ENCODE measurements at places on chromosomes 3 and 15.
A peak's percentile ranks its signal among the peaks of the same experiment; 100 is the strongest.

- DNase-seq = peak; percentile 85
Measured at GRCh38 chr3:179898024-179898423, 138.7 kb downstream of the PEX5L start.

- no peak for DNase-seq
Measured at GRCh38 chr3:170589113-170589512, 3.2 kb upstream of the SLC7A14 start.

GRCh38 chr3:31878231-31878838 is 102.7 kb downstream of the OSBPL10 start:
- peak; percentile 22 for DNase-seq

- no peak for DNase-seq
Measured at GRCh38 chr3:73611176-73611575, 13.6 kb downstream of the PDZRN3 start.

DNA sequence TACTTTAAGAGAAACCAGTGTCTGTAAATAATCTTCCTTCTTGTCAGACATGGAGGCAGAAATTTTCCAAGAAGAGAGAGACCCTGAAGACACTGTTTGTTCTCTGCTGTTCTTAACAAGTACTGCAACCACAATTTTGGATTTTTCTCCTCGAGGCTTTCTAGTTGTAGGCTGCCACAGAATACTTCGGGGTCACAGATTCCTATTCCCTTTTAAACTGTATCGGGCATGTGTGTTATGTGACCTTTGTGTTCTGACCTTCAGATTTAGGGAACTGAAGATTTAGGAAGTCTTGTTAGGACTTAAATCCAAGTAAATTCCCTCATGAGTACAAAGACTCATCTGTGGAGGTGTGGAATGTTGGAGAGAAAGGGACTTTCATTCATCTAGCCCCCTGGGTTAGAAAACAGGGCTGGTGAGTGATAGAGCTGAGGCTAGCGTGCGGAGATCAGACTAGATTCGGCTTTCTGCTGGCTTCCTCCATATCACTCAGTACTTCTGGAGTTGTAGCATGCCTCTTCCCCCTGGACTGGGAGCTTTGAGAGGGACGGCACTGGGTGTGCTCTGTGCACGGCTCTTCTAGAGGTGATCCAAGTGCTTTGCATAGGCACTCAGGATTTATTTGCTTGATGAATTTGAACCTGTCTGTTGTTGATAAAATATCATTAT is 237.0 kb downstream of the LPP start:
- DNase-seq = no peak

- no peak for DNase-seq
Measured at GRCh38 chr3:41569632-41570305, 370.5 kb downstream of the CTNNB1 start.

GRCh38 chr3:46883830-46884185 is 6.3 kb downstream of the PTH1R start:
- DNase-seq = no peak

DNA sequence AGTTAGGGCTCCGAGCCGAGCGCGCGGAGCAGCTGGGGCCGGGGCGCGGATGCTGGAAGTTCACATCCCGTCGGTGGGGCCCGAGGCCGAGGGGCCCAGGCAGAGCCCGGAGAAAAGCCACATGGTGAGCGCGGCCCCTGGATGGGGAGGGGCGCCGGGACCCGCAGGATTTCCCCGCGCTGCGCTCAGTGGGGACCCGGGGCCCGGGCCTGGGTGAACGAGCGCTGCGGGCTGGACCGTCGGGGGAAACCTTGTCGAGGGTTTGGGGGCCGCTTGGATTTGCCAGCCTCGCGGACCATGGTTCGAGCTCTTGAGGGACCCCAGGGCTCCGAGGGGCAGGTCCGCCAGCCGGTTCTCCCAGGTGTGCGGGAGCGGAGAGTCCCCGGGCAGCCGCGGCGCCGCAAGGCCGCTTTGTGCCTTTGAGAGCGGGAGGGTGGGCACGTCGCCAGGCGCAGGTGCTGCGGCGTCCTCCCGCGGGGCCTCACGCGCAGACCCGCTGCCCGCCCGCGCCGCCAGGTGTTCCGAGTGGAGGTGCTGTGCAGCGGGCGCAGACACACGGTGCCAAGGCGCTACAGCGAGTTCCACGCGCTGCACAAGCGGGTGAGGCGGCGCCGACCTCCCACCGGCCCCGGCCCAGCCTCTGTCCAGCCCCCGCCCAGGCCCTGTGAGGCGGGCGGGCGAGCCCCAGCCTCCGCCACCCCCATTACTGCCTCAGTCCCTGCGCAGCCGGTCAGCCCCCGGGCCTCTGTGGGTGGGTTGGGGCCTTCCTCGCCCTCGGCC is at the start of gene SNX22:
Gene SNX22 (plus strand): TSS at position 5 of the 780 bp plus-strand sequence. CDS start 45 bp downstream, at position 50.
- no peak for DNase-seq

DNA sequence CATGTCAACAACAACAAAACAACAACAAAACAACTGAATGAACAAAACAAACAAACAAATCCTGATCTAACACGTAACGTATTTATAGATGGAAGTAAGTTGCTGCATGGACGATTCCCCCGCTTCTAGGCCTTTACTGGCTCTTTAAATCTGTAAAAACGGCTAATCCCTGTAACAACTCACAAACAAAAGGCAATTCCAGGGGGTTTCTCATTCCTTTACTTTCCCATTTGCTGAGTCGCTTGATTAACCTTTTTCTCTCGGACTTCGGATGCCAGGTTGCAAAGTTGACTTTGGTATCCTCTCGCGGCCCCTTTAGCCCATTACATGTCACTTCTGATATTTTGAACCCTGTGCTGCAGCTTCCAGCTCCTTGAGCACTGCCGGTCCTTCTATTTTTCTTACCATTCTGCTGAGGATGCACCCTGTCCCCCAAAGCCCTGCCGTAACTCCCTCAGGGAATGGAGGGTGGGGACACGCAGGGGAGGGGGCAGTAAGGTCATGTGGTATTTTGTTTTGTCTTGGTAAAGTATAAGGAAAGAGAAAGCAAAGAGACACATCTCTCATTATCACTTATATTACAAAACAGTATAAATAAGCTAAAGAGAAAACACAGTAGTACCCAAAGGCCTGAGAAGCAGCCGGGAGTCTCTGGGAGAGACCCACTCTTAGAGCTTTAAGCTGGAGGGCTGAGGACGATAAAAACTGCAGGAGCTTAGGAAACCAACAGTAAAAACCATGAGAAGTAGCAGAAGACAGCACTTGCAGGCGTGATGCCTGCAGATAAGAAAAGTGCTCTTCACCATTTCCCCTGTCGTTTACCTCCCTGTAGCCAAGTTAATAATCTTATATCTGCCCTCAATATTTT is 457.8 kb upstream of the ZNF717 start:
- no peak for DNase-seq

GRCh38 chr15:72911626-72912025 is 128.1 kb upstream of the ADPGK start:
- no peak for DNase-seq

GRCh38 chr15:97745481-97746071 is 214.9 kb upstream of the ARRDC4 start:
- DNase-seq = no peak

DNA sequence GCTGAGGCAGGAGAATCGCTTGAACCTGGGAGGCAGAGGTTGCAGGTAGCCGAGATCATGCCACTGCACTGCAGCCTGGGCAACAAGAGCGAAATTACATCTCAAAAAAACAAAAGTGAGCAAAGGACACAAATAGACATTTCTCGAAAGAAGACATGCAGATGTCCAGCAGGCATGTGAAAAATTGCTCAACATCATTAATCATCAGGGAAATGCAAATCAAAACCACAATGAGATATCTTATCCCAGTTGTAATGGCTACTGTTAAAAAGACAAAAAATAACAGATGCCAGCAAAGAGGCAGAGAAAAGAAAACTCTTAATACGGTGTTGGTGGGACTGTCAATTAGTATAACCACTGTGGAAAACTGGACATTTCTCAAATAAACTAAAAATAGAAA is 20.9 kb downstream of the ASB7 start:
- DNase-seq = peak; percentile 50

- no peak for DNase-seq
Measured at GRCh38 chr3:190588570-190588969, 74.7 kb downstream of the IL1RAP start.

DNA sequence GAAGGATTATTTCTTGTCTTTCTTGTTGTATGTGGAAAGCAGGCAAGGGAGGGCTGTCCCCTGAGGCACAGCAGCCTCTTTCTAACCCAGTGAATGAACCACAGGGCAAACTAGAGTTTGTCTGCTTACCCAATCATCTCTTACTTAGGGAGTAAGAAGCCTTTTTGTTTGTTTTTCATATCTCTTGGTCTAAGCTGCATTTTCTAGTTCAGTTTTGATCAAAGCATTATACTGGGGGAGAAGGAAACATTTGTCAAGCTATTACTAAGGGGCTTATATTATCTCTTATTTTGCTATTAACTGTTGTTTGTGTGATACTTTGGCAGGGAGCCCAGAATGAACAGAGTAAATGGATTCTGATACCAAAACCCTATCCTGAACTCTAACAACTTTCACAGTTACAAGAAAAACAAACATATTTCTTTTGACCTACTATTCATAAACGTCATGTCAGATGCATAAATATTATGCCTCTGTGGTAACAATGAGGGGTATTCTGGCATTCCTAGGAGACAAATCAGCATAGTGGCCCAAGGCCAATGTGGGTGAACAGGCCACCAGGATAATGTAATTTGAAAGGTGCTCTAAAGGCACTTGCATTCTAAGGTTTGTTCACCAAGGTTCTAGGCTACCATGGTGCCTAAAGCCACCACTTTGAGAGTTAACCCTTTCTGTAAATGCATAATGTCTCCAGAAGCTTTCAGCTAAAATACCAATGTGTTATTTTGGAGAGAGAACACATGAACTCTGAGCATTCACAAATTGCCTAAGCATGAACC is 271.6 kb upstream of the ZPLD1 start:
- DNase-seq = peak; percentile 80

DNA sequence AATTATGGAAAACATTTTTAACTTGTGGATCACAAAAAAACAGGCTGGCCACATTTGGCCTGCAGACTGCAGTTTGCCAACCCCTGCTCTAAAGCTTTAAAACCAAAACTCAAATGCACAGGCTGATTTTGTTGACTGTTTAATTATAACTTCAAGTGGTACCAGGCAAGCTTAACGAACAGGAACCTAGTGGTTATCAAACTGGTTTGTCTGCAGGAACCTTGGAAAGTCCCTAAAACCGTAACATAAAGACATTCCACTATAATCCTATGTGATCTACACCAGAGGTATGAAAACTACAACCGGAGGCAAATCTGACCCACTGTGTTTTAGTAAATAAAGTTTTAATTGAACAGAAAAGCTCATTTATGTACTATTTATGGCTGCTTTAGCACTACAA is 52.4 kb downstream of the TBL1XR1 start:
- no peak for DNase-seq

DNA sequence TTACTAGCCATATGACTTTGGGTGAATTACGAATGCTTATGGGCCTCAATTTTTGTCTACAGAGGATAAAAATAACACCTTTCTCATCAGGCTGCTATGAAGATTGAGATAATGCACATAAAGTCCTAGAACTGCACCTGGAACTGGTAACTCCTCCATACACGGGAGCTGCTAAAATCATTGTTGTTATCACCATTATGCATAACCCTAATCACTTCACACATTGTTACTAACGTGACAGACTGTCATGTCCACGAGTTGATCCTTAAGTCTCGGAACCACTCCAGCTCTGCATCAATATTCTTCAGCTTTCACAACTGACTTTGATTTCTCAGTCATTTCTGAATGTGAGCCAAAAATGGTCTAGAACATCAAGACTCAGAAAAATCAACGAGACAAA is 64.1 kb downstream of the RFTN1 start:
- no peak for DNase-seq

DNA sequence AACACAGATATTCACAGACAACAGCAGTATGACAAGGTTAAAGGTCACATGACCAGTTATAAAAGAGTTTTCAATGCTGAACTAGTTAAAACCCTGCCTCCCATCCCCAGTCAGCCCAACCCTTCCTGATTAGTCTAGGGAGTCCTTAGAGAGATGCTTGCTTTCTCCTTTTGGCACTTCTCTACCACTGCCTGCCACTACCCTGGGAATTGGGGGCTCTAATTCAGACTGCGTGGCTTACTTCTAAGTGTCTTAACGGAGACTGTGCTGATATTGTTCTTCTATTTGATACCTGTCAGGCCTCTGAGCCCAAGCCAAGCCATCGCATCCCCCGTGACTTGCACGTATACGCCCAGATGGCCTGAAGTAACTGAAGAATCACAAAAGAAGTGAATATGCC is 11.7 kb upstream of the TRA2B start:
- no peak for DNase-seq

DNA sequence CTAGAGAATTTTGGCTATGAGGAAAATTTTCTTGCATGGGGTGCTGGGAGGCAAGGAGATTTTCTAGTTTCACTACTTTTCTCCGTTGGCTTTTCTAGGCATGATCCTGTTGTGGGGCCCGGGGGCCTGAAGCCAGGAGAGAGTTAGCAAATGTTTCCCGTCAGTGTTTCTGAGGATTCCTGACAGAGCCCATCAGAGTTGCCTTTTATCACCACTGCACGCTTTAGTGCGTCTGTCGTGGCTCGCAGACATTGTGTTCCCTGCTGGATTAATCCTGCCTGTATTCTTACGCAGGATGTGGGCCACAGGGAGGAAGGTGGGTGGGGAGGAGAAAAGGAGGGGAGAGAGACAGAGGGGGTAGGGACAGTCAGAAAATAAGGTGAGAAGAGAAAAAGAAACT is 18.1 kb upstream of the BOC start:
- no peak for DNase-seq

DNA sequence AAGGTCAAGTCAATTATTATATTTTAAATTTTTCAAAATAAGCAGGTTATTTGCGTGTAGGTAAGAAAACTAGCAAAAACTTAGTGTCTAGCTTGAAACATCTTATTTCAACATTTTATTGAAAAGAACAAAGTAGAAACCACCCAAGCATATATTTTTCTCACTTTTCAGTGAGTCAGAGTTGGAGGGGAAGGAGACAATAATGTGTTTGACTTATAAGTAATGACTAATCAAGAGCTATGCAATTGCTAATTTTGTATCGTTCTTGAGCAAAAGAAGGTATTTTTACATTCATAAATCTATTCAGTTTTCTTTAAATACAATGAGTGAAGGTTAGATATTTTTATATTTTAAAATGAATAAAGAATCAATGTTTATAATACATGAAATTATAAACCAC is 54.4 kb upstream of the P2RY1 start:
- DNase-seq = no peak

DNA sequence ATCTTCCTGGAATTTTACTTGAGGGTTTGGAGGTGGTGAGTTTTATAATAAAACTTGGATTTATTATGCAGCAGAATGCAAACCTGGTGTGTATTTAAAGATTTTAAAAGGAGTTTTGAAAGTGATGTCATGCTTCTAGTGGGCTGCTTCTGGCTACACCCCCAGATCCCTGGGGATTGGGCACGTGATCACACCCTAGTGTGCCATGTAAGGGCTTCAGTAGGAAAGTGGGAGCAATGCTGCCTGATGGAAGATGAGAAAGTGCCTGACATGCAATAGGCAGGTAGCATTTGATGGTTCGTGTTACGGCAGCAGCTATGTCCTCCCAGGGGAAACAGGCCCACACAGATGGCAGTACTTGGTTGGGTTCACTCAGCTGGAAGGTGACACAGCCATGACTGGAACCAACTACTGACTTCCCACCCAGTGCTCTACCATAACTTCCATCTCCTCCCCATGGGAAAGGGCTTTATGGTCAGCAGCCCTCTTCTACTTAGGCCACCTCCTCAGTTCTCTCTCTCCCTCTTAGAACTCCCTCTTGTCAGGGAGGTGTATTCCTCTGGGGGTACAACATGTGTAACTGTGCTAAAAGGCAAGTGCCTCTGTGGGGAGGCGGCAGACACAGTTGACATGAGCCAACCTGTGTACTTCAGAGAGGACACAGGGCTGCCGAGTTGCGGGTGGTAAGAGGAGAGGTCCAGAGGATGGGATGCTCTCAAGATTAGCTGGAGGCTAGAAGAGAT is 5.6 kb downstream of the ITPKA start:
- DNase-seq = no peak

Measured in NCI-H226 (cell line).